ENCODE measurements at places on chromosomes 1 and 21.

- DNase-seq, result no peak
These were observed 12.4 kb downstream of the NEXN start for GRCh38 chr1:77900687-77901293.

GRCh38 chr1:228278432-228278941 is 70.6 kb downstream of the OBSCN start:
- peak; percentile 54 for DNase-seq

GRCh38 chr1:39835110-39835509 is 46.4 kb upstream of the BMP8B start:
- DNase-seq, result no peak

DNA sequence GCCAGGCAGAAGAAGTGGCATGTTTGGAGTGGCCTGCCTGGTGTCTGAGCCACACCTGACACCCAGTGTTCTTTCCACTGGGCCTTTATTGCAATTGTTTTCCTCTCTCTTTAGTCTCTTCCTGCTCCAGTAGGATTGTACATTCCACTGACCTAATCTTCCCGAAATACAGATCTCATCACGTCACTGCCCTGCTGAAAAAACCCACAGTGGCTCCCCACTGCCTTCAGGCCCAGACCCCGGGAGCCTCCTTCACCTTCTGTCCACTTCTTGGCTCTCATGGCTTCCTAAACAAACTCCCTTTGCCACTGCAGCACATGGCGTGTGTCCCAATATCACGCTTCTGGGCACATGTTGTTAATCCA is 25.3 kb upstream of the ATP5PO start:
- no peak for DNase-seq

DNA sequence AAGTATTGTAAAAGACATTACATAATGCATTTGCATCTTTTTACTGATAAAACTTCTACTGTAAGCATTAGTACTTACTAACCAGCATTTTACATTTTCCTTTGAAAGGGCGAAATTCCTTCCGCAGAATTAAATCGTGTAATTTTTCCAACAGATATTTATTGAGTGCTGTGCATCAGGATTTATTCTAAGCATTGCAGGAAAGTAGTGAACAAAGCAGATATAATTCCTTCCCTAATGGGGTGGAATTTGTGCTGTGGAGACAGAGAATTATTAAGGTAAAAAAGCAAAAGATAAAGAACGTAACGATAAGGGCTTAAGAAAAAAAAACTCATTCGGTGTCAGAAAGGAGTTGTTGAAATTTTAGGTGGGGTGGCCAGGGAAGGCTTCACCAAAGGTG is 7.6 kb upstream of the ETS2 start:
- DNase-seq, result no peak

DNA sequence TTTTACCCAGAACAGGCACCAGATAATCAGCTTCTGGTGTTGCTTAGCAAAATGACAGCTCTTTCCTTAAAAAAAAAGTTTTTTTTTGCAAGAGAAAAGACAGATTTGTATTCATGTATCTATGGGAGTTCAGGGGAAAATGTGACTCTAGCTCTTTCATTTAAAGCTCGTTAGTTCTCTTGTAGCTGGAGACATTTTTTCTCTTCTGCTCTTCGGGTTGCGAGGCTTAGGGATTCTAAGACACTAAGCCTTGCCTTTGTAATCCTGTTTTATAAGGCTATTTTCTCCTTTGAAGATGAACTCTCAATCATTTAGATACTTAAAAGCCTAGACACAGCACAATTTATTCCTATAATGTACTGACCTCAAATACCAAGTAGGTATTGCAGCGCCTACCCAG is 40.3 kb upstream of the EDARADD start:
- no peak for DNase-seq

DNA sequence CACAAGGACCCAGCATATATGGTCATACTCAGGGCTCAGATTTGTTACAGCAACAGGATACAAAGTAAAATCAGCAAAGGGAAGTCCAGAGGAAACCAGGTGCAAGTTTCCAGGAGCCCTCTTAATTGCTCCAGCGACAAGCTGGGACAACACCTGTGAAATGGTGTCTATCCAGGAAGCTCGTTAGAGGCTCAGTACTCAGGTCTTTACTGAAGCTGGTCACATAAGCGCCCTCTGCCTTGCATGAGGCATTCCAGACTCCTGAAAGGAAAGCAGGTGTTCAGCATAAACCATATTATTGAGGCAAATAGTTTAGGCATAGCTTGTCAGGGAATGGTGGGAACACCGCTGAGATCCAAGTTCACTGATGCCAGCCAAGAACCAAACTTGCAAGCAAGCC is 231.0 kb downstream of the SLC35F3 start:
- no peak for DNase-seq

GRCh38 chr1:118988186-118989005 is at the start of gene TBX15:
Gene TBX15, minus strand, starts transcription at chr1:118988343. Its CDS starts 548 bp downstream, at chr1:118987795.
- peak; percentile 69 for DNase-seq

DNA sequence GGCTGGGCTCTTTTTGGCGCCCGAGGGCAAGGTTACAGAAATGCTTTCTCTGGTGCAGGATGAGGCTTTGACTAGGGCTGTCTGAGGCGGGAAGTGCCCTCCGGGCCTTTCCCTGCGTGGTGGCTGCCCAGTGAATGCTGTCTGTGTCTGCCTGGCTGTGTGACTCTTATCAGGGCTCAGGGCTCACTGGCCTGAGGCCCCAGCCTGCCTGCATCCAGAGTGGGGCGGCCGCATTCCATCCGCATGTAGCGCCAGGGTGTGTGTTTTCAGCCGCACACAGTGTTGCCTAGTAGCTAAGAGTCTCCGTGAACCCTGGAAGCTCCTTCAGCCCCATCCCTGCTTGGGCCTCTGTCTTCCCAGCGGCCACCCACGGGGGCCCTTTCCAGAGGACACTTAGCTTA is 59.1 kb downstream of the FAAP20 start:
- DNase-seq, result no peak

- DNase-seq, result no peak
These were observed 565.2 kb upstream of the ADAMTS5 start for GRCh38 chr21:27532076-27532475.

- no peak for DNase-seq
These were observed 20.9 kb downstream of the TMEM50B start for GRCh38 chr21:33458861-33459260.

GRCh38 chr1:244815600-244816099 is 19.8 kb upstream of the COX20 start:
- no peak for DNase-seq

- DNase-seq, result no peak
These were observed 176.9 kb upstream of the DEPDC1 start for GRCh38 chr1:68673771-68674170.

DNA sequence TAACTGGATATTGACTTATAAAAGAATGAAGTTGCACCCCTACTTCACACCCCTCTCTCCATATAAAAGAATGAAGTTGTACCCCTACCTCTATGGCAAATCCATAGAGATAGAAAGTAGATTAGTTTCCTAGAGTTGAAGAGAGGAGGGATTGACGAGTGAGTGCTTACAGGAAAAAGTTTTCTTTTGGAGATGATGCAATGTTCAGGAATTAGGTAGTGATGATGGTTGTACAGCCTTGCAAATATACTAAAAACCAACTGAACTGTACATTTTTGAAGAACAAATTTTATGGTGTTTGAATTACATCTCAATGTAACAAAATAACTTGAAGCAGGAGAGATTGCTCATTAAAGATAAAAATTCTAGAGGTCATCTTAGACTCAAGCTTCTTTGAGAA is 272.9 kb downstream of the GPR52 start:
- no peak for DNase-seq

DNA sequence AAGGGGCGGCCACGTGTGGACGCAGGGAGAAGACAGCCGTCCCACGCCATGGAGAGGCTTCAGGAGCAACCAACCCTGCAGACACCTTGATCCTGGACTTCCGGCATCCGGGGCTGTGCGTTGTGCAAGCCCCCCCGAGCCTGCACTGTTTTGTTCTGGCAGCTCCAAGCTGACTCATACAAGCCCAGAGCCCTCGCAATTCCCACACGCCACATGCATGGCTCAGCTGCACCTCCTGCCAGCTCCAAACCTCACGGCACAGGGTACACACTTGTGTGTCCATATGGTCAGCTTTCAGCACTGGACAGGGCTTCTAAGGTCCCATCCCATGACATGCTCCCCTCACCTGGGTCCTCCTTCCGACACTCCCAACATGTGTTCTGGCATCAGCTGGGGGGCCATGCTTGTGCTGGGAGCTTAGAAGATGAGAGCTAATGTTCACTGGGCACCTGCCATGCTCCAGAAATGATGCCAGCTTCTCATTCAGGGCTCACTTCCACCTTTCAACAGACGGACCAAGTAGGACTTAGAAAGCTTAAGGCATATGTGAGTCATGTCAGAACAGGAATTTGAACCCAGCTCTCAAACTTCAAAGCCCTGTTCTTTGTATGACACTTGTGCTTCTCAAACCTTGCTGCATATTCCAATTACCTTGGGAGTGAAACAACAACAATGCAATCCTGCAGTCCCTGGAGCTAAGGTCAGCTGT is 137.3 kb downstream of the PGBD5 start:
- peak; percentile 34 for DNase-seq

GRCh38 chr1:27099135-27099586 is 55.8 kb downstream of the SLC9A1 start:
- DNase-seq, result peak; percentile 69

DNA sequence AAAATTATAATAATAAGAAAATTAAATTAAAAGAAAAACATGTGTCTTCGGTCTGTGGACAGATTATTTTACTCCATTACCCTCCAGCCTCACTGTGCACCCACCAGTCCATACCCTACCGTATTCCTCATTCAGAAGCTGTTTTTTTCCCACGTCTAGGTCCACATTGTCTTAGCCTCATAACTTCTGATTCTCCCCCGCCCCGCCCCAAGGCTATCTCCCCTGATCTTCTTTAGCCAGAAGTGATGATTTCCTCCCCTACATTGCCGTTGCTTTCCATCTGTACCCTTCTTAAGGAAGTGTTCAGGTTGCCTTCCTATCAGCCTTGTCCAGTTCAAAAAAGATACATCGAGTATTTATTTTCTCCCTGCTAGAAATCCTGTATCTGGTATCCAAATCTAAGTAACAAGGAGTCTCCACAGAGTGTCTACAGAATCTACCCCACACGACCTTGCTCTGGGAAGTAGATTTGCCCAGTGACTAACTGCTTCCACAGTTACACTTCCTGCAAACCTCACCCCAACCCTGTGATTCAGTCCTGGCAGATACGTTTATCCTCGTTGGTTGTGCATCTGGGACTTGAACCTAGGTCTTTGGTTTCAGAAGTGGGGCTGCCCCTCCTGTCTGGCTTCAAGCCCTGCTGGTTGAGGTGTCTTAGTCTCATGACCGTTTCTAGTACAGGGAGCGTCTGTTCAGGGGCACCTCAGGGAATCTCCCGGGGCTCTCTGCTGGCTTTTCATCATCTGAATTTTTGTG is 470.2 kb downstream of the CAMTA1 start:
- DNase-seq, result no peak

DNA sequence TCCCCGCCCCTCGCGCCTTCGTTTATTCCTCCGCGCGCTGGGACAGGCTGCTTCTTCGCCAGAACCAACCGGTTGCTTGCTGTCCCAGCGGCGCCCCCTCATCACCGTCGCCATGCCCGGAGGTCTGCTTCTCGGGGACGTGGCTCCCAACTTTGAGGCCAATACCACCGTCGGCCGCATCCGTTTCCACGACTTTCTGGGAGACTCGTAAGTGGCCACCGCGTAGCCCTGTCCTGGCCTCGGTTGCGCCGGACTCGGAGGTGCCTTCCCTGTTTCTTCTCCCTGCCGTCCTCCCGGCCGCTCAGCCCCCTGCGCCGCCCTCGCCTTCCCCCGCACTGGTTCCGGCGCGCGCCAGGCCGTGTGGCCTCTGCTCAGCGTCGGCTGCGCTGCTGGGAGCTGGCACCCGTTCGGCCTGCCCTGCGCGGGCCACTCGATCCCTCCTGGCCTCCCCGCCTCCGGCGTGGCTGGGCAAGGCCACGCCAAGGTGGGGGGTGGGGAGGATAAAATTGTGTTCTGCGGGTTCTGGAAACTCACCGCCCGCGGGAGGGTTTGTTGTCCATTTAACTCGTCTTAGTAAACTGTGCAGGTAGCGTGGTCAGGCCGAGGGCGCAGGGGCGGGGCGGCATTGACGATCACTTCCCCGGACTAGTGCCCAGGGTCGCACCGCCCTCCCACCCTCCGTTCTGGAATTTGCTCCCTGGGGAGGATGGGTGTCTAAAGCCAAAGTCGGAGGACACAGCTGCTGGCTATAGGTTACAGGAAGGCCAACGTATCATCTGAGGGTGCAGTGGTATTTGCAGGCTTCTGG is at the start of gene PRDX6:
Gene PRDX6 (plus strand): TSS at position 50 of the 808 bp plus-strand sequence. CDS start 63 bp downstream, at position 113.
- DNase-seq, result peak; percentile 94

GRCh38 chr1:83854456-83854855 is 144.5 kb downstream of the TTLL7 start:
- DNase-seq, result no peak

DNA sequence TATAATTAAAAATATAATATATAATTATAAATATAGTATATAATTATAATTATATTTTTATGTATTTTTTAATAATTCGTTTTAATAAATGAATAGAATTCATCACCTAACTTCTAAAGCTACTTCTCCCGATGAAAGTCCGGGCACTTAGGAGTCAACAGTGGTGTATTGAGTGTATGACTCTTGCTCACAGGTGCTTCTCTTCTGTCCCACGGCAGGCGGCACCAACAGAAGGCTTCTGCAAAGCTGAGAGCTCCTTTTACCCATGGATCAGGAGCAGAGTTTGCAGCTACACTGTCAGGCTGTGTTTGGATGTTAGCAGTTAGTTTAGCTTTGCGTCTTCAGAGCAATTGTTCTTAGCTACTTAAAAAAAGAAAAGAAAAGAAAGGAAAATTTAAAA is 122.4 kb downstream of the LIPI start:
- DNase-seq, result no peak

GRCh38 chr1:233679030-233679429 is 65.1 kb downstream of the KCNK1 start:
- DNase-seq, result no peak

- DNase-seq, result no peak
These were observed 21.7 kb downstream of the HMGN2 start for GRCh38 chr1:26493938-26494337.

DNA sequence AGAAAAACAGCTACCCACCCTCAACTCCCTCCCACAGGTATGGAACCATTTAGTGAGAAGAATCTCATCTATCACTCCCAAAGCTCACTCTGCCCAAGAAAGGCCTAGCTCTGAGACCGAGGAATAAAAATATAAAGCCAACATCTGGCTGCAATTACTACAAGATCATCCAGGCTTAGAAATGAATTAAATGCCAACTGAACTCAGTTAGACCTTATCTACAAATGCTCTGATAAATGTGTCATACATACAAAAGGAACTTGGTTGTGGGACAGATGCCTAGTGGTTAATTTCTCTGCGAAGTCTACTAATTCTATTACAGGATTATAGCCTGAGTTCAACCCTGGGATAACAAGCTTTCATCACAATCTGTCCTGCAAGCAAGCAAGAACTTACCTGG is 6.7 kb downstream of the ADIPOR1 start:
- DNase-seq, result no peak

- no peak for DNase-seq
These were observed 27.6 kb upstream of the RGL1 start for GRCh38 chr1:183777328-183777727.

GRCh38 chr1:25430967-25431881 is 527 bp downstream of the MACO1 start:
- DNase-seq, result peak; percentile 67

DNA sequence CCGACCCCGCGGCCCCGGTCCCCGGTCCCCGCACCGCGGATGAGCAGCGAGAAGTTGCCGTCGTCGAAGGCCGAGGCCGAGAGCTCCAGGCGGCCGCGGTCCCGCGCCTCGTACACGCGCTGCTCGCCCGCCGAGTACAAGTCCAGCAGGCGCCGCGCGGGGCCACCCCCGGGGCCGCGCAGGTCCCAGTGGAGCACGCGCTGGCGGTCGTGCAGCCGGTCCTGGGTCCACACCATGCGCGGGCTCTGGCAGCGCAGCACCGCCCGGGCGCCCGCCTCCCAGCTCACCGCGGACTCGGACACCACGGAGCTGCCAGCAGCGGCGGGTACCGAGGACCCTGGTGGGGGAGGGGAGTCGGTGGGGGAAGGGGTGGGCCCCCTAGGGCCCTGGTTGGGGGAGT is 2.9 kb downstream of the MXRA8 start:
- DNase-seq, result no peak

Measured in sciatic nerve (tissue), 2 donors.